ENCODE measurements at places on chromosomes 12 and 14.

GRCh38 chr12:129200576-129200975 lies 347.3 kb downstream of the GLT1D1 start:
- DNase-seq, result no peak

- no peak for DNase-seq
Observed at GRCh38 chr14:68104518-68104917, 284.9 kb downstream of the RAD51B start.

GRCh38 chr12:121330692-121331091 lies 21.5 kb downstream of the ANAPC5 start:
- DNase-seq, result no peak

DNA sequence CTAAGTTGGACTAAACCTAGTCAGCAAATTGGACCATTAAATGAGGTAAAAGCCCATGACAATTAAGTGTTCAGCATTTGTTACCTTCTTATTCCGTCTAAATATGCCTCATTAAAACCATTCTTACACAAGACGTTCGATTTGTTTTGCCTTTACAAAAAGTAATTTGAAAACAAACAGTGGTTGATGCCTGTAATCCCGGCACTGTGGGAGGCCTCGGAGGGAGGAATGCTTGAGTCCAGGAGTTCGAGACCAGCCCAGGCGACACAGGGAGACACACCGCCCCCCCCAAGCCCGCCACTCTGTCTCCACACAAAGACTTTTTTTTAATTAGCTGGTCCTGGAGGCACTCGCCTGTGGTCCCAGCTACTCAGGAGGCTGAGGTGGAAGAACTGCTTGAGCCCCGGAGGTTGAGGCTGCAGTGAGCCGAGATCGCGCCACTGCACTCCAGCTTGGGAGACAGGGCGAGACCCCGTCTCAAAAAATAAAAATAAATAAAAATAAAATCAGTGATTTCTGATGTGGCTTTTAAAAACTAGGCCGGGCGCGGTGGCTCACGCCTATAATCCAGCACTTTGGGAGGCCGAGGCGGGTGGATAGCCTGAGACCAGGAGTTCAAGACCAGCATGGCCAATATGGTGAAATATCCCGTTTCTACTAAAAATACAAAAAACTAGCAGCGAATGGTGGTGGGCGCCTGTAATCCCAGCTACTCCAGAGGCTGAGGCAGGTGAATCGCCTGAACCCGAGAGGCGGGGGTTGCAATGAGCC lies 856 bp upstream of the EIF4B start:
- peak; percentile 4 for DNase-seq

- DNase-seq, result no peak
Observed at GRCh38 chr14:50038398-50039119, 77.8 kb downstream of the VCPKMT start.

DNA sequence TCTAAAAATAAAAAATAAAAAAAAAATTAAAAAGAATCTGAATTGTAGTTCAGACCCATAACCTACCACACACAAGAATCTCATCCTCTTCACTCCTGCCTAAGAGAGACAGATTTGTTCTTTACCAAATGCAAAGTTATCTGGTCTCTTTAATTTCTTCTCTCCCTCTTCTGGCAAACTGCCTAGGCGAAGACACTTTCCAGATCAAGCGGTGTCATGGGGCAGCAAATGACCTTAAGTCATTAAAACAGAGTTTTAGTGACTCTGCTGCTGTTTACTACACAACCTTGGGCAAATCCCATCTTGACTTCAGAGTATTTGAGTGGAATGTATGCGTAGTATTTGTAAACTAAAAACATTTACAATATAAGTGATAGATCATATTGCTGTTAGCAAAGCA lies 60.9 kb upstream of the NID2 start:
- DNase-seq, result no peak

DNA sequence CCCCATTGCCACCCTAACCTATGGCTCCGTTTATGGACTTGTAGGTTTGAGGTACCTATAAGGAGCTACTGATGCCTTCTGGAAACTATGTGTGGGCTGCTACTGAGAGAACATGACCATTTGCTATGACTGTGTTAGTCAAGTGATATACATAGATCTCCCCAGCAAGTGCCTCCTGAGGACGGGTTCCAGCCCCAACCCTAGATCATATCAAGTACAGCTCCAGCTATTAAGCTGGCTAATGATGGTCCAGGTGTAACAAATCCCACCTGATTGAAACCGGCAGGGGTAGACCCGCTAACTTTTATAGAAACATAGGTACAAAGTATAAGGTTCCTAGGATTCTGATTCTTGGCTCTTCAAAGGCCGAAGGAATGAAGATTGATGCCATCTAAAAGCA lies 23.7 kb downstream of the NINJ2 start:
- DNase-seq, result no peak

- no peak for DNase-seq
Observed at GRCh38 chr14:24094841-24095270, 745 bp downstream of the PCK2 start.

DNA sequence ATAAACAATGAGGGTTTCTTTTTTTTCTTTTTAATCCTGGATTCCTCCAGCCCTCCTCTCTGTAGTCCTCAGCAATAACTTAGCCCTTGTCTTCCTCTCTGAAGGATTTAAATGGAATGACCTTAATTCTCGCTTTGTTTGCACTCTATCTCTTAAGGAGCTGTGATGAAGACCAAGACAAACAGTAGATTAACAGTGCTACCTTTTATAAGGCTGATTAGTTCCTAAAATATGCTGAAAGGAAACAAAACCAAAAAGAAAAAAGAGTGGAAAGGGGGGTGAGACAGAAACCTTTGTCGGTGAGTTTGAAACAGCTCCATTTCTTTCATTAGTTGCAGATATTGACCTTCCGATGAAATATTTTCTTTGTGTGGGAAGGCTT lies 38.7 kb upstream of the PTCSC3 start:
- DNase-seq, result no peak

- DNase-seq, result no peak
Observed at GRCh38 chr14:101252443-101253214, 308.7 kb upstream of the DIO3 start.

DNA sequence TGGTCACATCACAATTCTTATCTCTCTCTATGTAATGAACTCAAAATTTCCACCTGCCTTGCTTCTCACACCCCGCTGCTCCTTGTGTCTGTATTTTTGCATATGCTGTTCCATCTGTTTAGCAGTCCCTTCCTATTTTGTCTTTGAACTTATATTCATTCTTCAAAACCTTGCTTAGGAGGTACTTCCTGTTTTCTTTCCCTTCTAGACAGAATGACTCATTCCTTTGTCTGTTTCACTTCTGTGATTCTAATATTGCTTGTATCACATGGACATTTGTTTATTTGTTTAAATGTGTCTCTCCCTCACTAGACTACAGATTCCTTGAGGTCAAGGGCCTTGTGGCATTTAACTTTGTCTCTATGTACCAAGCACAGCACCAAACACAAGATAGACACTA lies 424.2 kb downstream of the ETNK1 start:
- DNase-seq, result no peak

DNA sequence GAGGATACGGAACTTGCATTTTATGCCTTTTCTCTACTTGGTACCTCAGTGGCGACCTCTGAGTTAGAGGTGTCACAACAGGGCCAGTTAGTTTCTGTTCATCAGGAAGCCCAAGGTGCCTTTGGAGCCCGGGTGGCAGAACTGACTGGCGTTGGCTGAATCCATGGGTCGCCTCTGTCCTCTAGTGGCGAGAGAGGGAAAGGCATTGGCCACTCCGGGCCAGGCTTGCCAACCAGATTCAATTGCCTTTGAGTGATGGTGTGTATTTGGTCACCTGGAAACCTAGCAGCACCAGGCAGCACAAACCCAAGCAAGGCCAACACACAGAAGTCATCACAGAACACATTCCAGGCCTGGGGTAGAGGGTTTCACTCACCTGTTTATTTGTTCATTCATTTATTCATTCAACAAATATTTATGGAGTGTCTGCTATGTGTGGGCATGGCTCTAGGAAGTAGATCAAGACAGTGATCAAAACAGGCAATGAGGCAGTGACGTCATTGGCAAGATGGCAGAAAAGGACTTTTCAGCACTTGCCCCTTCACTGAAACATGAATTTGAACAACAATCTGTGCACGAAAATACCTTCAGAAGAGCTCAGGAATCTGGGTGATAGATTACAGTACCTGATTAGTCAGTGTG lies 40.5 kb upstream of the KCNA5 start:
- no peak for DNase-seq

DNA sequence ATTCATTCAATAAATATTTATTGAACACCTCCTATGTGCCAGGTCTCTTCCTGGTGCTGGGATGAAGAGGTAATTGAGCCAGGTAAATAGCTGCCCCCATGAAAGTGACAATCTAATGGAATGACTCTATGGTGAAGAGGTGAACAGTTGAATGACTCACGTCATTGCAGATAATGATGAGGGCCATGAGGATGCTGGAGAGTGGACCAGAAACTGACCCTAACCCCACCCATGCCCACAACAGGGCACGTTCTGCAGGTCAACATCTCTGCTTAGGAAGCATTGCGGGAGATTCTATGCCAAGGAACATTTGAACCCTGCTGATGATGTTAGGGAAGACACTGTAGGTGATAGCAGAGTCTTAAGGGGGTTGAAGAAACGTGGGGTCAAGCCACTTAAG lies 788.9 kb upstream of the TBX3 start:
- no peak for DNase-seq

DNA sequence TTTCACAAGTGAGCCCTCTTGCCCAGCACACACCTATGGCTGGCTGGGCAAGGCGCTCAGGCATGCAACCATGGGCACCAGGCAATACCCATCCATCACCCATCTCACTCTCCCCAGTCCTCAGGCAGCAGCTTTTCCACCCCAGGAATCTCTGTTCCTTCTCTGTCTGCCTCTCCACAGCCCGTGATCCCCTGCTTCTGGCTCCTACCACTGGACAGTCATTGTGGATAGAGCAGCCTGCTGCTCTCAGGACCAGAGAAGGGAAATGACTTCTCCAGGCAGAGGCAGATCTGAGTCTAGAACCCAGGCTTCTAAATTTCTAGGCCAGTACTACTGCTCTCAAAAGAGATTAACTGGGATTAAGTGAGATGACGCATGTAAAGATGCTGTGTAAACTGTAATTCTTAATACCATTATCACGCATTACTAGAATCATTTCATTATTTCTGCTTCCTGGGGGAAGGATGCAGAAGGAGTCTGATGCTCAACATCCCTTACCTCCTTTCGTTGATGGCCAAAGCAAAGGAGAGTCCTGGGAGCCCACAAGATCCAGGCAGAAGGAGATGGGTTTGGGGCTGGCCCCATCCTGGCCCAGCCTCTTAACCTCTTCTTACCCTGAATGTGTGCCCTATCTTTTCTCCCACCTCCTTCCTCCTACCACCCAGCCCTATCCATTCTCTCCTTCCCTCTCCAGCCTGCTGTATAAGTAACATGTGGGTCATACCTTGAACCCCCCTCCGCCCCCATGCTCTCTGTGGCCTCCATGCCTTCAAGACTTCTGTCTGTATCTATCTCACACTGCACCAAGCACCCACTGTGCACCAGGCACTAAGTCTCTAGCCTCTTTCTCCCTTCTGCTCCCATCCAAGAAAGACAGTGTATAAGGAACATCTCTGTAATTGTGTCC lies 4.8 kb upstream of the AQP5 start:
- no peak for DNase-seq

- DNase-seq, result no peak
Observed at GRCh38 chr14:23215421-23215820, 22.3 kb upstream of the RNF212B start.

DNA sequence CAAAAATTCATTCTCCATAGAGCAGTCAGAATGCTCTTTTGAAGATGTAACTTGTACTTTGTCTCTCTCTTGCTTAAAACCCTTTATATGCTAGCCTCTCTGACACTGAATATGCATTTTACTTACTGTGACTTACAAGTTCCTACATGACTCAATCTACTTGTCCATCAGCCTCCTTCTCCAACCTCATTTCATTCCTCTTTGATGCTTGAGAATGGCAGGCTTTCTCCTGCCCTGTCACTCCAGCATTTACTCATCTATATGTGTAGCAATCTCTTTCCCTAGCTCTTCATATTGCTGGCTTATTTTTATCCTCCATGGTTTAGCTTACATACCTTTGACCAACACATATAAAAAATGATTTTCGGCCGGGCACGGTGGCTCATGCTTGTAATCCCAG lies 561.9 kb downstream of the CCER1 start:
- DNase-seq, result no peak

GRCh38 chr14:49951691-49952345 lies 58.9 kb downstream of the ARF6 start:
- no peak for DNase-seq

GRCh38 chr12:91704446-91704845 lies 441.2 kb downstream of the BTG1 start:
- no peak for DNase-seq

- no peak for DNase-seq
Observed at GRCh38 chr12:43238281-43238680, 313.7 kb downstream of the ADAMTS20 start.

DNA sequence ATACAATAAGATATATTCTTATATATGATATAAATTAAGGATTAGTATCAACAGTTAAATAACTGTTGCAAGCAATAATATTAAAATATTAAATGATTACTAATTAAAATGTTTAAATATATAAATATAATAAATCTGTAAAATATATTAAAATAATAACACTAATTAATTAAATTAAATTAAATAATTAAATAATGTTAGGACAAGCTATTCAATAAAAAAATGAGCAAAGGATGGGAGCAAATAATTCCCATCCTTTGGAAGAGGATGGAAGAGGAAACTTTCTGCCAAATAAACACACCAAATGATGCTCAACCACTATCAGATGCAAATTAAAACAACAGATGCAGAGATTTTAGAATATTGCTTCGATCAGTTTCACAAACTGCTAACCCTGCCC lies 39.4 kb upstream of the BMP4 start:
- no peak for DNase-seq

DNA sequence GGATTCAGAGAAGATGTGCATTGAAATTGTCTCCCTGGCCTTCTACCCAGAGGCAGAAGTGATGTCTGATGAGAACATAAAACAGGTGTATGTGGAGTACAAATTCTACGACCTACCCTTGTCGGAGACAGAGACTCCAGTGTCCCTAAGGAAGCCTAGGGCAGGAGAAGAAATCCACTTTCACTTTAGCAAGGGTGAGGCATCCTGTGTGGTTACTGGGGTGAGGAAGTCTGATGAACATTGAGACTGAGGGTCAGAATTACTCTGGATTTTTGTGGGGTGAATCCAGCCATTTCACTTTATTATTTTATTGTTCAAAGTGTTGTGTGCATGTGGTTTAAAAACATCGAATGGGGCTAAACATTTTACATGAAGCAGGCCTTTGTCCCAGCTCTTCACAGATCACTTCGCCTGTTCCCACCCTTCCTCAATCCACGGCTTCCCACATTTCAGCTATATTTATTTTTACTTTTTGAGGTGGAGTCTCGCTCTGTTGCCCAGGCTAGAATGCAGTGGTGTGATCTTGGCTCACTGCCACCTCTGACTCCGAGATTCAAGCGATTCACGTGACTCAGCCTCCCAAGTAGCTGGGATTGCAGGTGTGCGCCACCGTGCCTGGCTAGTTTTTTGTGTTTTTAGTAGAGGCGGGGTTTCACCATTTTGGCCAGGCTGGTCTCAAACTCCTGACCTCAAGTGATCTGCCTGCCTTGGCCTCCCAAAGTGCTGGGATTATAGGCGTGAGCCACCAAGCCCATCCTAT lies 40.6 kb downstream of the SUPT16H start:
- DNase-seq, result no peak

Data from activated naive CD4-positive, alpha-beta T cell (primary cell).